Uterus (tissue), 4 donors: ENCODE measurements at places on chromosomes 16 and 17. TPM values are rescaled to one million over a fixed set of nuclear protein-coding genes. Genes with fewer than 3 reads are reported as not detected.

GRCh38 chr16:22356930-22357634, 17.3 kb downstream of the CDR2 start:
- no peak for DNase-seq

GRCh38 chr16:51698647-51699046, 547.6 kb upstream of the SALL1 start:
- DNase-seq, result no peak

GRCh38 chr16:19860166-19861041, 24.2 kb downstream of the GPRC5B start:
- DNase-seq, result no peak

DNA sequence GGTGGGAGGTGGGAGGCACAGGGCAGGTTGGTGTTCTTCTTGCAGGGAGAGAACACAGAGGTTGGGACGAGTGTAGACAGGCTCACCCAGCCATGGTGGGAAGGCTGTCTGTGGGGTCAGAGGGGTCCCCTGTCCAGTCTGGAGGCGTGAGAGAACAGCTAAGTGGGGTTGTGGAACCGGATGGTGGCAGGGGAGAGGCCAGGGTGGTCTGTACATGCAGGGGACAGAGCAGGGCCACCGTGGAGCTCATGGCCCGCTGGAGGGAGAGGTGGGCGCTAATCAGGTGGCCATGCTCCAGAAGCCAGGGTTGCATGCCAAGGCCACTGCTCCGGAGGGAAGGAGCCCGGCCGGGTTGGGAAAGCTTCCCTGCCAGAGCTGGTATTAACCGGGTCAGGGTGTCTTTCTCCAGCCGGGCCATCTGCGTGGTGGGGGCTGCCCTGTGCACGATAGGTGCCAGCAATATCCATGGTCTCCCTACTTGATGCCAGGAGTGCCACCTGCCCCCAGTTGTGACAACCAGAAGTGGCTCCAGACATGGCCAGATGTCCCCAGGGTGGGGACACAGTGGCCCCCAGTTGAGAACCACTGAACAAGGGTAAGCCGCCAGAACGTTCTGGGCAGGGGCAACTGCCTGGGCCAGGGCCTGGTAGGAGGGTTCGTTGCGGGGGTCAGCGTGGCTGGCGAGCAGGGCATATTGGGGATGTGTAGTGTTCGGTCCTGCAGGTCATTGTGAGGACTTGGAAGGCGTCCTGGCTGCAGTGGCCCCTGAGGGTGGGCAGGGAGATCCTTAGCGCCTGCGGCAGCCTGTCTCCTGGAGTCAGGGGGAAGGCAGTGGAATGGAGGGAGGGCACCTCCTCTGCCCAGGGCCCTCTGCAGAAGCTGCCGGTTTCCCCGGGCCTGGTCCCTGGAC, 5.1 kb downstream of the SNN start:
- no peak for DNase-seq

DNA sequence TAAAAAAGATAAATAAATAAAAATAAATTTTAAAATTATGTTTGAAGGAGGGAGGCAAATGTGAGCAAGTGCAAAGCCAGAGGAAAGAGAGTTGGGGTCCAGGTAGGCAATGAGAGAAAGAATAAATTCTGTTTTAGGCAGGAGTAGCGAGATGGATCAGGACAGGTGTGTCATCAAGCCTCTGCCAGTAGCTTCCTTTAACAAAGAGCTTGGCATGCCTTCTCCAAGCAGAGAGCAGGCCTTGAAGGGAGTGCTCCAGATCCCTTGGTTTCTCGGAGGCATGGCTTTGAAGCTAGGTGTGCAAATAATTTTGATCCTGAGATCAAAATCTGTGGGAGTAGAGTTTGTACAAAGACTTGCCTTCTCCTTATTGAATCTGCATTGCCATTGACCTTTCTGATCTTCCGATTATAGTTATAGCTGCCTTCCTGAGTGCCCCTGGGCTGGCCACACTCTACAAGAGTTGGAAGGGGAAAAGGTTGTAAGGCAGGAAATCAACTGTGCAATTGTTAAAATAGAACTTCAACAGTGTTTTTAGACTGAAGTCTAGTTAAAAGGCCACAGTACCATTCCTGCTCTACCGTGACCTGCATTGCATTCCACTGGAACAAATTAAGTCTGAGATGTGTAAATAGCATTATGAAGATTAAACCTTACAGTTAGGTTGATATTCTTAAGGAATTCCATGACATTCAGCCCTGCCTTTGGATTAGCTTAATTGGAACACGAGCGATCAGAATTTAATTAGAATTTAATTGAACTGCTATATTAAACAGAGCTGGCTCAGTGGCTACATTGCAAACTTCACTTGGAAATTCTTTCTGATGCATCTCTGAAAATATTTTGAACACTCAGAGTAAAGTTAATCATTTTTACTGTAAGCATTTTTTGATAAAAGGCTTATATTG, 33.7 kb downstream of the IQCK start:
- DNase-seq, result no peak

DNA sequence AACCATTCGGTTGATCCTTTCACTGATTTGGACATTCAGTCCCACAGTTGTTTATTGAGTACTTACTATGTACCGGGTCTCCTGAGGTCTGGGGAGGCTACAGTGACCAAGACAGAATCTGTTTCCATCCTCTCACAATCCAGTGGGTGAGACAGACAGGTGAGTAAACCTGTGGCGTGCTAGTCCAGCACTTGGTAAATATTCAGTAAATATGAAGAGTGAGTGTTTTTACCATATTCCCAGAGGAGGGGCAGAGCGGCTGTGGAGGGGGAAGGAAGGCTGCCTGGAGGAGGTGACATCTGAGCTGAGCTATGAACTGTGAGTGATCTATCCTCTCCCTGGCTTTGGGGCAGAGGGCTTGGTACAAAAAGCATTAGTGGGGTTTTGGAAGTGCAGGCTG, 31.4 kb downstream of the CCR7 start:
- no peak for DNase-seq

DNA sequence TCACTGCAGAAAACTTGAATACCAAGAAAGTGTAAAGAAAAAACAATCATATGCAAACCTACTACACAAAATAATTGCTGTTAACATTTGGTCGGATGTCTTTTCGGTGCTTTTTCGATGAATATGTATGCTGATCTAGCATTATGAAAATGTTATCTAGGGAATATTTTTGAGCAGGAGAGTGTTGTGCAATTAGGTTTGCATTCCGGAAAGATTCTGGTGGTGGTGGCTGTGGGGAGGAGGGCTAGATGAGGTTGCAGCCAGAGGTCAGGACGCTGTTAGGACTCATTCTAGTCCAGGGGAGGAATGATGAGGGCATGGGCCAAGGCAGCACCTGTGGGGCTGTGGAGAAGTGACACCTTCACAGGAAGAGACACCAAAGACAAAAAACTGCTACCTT, 258.0 kb upstream of the ASIC2 start:
- no peak for DNase-seq

GRCh38 chr16:84643674-84644073, 4.6 kb upstream of the KLHL36 start:
- no peak for DNase-seq

- DNase-seq, result no peak
Measured at GRCh38 chr16:77711775-77712174, 10.5 kb upstream of the NUDT7 start.

The DPEP1 gene
- total RNA-seq, result 5.5 TPM

The DRC7 gene
- not detected for total RNA-seq

The IRX3 gene
- 5.5 TPM for total RNA-seq

The TPSD1 gene
- 2.8 TPM for total RNA-seq

The CFAP52 gene
- total RNA-seq, result not detected
